ENCODE measurements at places on chromosomes 12 and 14. TPM values are rescaled to one million over a fixed set of nuclear protein-coding genes. Genes with fewer than 3 reads are reported as not detected.

SALL2 gene
- polyA plus RNA-seq, result 10.2 TPM

SMIM41 gene
- polyA plus RNA-seq, result 0.88 TPM

TRHDE gene
- 14.2 TPM for polyA plus RNA-seq

HOXC10 gene
- polyA plus RNA-seq, result 0.19 TPM

PGF gene
- 9.1 TPM for polyA plus RNA-seq

DBX2 gene
- polyA plus RNA-seq, result 0.01 TPM

ACOT4 gene
- 2.4 TPM for polyA plus RNA-seq

All from large intestine (tissue), 12 donors.